ENCODE measurements at places on chromosomes 3 and 15.

- no peak for DNase-seq
These were observed 57.7 kb downstream of the LIPC start for GRCh38 chr15:58489289-58490085.

- DNase-seq, result peak; percentile 62
These were observed 32.8 kb downstream of the MYH15 start for GRCh38 chr3:108477511-108478147.

GRCh38 chr3:104257486-104257885 is 1109.2 kb upstream of the ALCAM start:
- no peak for DNase-seq

GRCh38 chr3:149657321-149657925 is 402 bp downstream of the WWTR1 start:
- DNase-seq, result peak; percentile 13

GRCh38 chr15:66580643-66581042 is 14.8 kb upstream of the LCTL start:
- no peak for DNase-seq

DNA sequence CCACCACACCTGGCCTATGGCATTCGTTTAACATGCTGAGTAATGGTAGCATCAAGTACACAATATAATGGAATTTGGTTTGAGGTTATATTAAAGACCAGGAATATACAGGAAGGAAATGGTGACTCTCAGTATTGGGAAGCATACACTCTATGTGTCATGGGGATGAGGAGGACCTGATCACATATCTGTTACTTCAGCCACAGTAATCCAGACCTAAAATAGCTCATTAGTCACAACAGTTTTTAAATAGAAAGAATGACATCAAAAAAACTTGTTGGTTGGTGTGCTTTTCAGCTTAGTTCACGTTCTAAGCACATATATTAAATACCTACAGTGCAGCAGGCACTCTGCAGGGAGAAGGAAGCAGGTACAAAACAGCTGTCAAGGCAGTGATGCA is 52.5 kb upstream of the ATP2C1 start:
- no peak for DNase-seq

DNA sequence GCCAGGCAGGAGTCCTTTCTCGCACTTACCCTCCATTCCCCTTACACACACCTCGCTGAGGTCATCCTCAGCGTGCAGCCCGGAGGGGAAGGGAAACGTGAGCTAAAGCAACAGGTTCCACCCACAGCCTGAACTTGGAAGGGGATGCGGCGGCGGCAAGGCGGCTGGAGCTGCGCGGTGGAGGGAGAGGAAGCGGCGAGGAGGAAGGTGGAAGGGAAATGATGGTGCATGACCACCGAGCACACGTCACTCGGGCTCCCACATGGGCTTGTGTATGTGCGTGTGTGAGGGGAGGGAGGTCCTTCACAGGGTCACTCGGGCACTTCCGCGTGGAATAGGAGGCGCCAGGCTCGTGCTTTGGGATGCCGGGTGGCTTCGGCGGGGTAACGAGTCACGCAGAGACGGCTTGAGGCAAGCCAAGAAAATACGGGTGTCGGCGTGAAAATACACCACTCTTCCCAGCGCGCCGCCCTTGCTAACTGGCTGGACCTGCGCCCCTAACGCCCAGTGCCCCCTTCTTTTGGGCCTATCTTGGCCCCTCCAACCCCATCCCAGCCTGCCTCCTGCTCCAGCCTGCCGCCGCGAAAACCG is 225.5 kb upstream of the IL12A start:
- peak; percentile 18 for DNase-seq

- no peak for DNase-seq
These were observed 305.1 kb downstream of the LSAMP start for GRCh38 chr3:116140100-116140689.

GRCh38 chr15:86906376-86906775 is 826.7 kb downstream of the AGBL1 start:
- no peak for DNase-seq
